ENCODE measurements at places on chromosomes 4 and X.

DNA sequence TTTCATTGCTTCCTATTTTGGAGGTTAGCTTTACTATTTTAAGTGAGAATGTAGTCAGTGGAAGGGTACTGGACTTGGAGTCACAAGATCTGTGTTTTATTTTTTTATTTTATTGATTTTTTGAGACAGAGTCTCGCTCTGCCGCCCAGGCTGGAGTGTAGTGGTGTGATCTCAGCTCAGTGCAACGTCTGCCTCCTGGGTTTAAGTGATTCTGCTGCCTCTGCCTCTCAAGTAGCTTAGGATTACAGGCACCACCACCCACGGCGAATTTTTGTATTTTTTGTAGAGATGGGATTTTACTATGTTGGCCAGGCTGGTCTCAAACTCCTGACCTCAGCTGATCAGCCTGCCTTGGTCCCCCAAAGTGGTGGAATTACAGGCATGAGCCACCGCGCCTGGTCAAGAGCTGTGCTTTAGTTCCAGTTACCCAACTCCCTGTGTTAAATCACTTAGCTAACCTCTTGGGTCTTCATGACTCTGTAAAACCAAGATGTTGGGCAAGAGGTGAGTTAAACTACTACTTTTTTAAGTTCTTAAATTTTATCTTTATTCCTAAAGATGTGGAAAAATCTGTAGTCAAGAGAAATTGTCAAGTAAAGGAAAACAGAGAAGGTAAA, 11.2 kb downstream of the USP9X start:
- no peak for DNase-seq

DNA sequence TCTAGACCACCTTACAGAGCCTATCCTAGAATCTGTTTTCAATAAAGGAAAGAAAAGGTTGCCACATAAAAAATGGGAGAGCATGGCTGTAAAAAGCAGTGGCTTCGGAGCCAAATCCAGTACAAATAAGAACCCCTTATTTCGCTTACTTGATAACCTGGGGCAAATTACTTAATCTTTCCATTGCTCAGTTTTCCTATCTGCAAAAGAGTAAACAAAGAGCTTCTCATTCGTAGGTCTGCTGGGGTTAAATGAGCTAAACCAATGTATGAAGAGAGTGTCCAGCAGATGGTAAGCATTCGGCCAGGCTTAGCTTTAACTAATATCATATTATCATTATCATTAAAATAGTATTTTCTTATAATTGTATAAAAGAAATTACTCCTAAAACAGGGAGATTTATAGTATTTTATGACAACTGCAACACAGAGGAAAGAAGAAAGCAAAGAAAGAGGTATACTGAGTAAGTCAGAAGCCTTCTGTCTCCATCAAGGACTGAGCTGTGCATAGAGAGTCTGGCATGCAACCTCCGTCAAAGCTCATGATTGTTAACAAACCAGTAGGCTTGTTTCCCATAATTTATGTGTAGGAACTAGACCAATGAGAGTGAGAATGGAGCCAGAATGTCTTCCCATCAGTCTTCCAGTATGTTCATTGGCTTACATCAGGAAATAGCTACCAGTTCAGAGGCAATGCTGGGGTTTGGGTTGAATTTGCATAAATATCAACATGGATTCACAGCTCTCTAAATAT, 364.9 kb downstream of the UNC5C start:
- DNase-seq = no peak

- DNase-seq = no peak
These were observed 65.3 kb upstream of the FAM120C start for GRCh38 chrX:54248309-54248708.

GRCh38 chr4:57866468-57867171, 756.4 kb upstream of the IGFBP7 start:
- no peak for DNase-seq

- no peak for DNase-seq
These were observed 68.4 kb downstream of the SLC10A7 start for GRCh38 chr4:146453181-146453807.

DNA sequence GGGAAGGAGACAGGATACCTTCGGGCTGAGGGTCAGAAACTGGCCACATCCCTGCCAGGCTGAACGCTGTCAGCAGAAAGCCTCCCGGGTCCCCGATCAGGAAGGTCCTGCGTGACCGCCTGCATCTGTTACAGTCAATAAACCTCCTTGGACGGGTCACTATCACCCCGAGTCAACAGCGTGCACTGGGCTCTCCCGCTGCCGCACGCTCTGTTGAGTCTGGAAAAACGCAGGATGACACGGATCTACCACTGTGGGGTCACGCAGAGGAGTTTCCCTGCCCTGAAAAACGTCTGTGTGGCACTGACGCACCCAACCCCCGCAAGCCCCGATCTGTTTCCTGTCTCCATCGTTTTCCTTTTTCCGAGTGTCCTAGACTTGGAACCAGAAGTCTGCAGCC, 12.1 kb downstream of the PPP2R3B start:
- no peak for DNase-seq

- DNase-seq = no peak
These were observed 67.9 kb upstream of the PCDH19 start for GRCh38 chrX:100477958-100478357.

DNA sequence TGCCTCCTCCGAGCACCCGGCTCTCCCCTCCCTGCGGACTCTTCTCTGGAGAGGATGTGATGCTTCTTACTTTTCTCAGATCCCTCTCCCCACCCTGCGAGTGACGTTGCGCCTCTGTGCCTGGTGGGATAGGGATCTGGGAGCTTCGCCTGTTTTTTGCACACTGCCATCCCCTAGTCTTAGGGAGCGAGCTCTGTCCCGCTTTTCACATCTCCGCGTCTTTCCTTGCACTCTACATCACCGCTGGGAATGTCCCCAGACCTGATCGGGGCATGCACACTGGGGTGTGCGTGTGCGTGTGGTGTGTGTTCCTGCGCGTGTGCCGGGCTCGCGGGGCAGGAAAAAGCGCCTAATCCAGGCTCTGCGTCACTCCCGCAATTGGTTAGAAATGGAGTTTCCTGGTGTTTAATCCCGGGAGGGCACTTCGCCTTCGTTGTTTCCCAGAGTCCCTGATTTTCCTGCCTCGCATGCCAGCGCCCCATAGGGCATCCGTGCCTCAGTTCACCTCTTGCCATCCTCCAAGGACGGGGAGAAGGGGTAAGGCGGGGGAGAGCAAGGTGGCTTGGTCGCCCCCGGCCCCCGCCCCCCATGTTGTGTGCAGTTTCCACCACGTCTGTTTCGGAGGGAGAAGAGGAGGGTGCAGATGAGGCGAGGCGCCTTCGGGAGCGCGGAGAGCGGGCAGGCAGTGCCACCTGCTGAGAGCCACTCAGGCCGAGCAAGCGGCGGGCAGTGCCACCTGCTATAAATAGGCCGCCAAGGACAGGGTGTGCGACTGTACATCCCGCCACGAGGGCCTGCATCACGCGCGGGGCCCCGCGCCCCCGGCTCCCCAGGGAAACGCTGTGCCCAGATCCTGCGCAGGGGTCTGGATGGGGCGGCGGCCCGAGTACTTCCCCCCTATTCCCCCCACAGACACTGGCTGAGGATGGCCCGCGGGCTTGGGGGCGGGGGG, 759 bp upstream of the TBC1D1 start:
- peak; percentile 9 for DNase-seq

DNA sequence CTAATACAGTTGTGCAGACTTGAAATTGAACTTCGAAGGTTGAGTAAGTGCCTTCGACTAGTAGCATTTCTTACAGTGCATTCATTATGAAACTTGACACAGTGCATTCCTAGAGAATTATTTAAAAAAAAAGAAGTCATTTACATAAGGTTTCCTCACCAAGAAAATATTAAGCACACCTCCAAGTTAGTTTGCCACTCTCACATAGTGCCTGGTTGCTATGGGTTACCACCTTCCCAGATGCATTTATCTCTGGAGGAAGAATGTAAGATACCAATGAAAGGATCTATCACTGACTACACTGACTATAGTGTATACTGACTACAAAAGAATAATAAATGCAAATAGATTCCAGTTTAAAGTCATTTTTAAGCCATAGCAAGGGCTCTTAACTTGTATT, 311.9 kb upstream of the RASGEF1B start:
- DNase-seq = no peak

GRCh38 chr4:8848507-8849265, 23.0 kb downstream of the HMX1 start:
- no peak for DNase-seq

DNA sequence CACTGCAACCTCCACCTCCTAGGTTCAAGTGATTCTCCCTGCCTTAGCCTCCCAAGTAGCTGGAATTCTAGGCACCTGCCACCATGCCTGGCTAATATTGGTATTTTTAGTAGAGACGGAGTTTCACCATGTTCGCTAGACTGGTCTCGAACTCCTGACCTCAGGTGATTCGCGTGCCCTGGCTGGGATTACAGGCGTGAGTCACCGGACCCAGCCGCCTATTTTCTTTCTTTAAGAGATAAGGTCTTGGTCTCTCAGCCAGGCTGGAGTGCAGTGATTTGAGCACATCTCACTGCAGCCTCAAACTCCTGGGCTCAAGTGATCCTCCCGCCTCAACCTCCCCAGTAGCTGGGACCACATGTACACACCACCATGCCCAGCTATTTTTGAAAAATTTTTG, 166.5 kb downstream of the DHRSX start:
- no peak for DNase-seq

- no peak for DNase-seq
These were observed 43.8 kb downstream of the WWC2 start for GRCh38 chr4:183142571-183143550.

DNA sequence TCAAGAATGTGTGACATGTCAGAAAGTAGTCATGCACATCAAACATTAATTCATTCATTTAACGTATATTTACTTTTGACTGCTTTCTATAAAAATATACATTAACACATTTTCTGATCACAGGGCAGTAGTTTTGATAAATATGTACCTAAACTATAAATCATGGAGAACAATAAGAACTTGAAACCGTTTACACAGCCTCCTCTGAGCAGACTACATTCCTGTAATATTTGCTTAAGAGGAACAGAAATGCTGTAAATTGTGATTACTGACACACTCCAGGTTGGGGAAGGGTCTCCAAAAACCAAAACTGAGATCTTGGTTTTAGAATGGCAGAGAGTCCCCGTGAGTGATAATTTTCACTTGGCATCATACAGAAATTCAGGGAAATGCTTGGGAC, 120.7 kb upstream of the PPARGC1A start:
- DNase-seq = no peak

DNA sequence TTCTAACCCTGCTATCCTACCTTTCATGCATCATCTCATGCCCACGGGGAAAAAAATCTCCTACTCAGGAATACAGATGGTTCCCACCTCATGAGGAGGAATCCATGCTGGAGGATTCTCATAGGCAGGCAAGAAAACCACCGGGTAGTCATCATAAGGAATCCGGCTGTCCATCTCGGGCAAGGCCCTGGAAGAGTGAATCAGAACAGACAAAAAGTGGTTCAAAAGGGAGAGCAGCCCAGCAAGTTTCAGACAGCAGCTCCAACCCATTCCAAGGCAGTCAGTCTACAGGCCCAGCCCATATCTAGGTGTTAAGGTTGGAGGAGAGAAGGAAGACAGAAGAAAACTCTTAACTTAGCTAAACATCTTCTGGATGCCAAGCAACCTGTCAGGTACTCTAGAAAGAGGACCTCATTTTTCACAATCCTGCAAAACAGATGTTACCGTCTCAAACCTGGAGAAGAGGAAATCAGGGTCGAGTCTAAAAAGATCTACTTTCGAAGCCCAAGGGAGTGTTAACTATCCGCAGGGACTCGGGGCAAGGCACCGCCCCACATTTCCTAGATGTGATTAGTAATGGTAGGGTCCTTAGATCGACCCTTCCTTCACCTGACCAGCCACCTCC, 447 bp downstream of the PDZD11 start:
- no peak for DNase-seq

- DNase-seq = no peak
These were observed 104.0 kb downstream of the NEUROG2 start for GRCh38 chr4:112411781-112412550.

- DNase-seq = no peak
These were observed at the start of gene MID1 for GRCh38 chrX:10620121-10620699. Gene MID1 (minus strand): TSS chrX:10620585. CDS start chrX:10567547, 53,038 bp downstream.

- DNase-seq = no peak
These were observed 4.4 kb downstream of the CCDC110 start for GRCh38 chr4:185467101-185467500.

GRCh38 chrX:136658151-136658550, 10.2 kb downstream of the CD40LG start:
- peak; percentile 39 for DNase-seq

DNA sequence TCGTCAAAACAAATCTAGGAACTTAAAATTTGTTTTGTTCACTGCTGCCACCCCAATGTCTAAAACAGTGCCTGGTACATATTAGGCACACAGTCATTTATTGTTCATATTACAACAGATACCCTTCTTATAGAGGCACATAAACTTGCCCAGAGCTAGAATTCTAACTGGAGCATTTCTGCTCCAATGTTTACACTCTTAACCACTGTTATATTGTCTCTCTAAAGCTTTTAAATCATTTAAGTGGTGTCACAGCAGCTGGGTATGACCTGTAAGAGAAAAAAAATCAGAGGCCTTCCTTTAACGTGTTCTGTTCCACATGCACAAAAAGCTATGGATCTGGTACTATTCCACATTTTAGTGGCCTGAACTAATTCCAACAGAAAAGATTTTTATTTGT, 3.0 kb downstream of the UBE2D3 start:
- no peak for DNase-seq
